ENCODE measurements at places on chromosomes 11 and 22.

DNA sequence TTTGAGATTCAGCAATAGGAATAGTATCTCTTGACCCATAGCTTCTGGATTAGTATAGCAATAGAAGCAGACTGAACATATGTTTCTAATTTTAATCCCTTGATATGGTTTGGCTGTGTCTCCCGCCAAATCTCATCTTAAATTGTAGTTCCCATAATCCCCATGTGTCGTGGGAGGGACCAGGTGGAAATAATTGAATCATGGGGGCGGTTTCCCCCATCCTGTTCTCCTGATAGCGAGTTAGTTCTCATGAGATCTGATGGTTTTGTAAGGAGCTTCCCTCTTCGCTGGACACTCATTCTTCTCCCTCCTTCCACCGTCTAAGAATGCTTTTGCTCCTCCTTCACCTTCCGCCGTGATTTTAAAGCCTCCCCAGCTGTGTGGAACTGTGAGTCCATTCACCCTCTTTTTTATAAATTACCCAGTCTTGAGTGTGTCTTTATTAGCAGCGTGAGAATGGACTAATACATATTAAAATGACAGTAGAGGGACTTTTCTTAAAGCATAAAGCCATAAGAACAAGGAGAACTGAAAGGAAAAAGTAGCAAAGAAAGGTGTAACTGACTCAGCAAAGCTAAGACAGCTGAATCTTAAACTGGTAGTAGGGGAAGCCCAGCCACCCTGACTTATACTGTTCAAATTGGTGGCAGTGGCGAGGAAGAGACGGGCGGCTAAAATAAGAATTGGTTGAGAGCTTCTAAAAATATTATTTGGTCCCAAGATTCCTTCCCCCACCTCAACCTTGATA lies 20.3 kb upstream of the SLN start:
- DNase-seq: no peak

DNA sequence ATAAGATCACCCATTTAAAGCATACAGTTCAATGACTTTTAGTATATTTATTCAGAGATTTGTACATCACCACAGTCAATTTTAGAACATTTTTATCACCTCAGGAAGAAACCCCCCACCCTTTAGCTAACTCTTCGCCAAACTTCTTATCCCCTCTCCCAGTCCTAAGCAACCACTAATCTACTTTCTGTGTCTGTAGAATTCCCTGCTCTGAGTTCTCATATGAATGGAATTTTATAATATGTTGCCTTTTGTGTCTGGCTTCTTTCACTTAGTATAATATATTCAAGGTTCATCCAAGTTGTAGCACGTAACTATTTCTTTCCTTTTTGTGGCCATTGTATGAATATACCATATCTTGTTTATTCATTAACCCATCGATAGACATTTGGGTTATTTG lies 3.6 kb downstream of the ANKRD13D start:
- no peak for DNase-seq

- peak; percentile 56 for DNase-seq
Observed at GRCh38 chr11:128463371-128463829, 124.0 kb downstream of the ETS1 start.

GRCh38 chr11:124831897-124832296 lies 31.7 kb upstream of the MSANTD2 start:
- no peak for DNase-seq

- DNase-seq: no peak
Observed at GRCh38 chr11:76455331-76455730, 10.5 kb downstream of the EMSY start.

GRCh38 chr11:101049123-101049522 lies 80.5 kb downstream of the PGR start:
- no peak for DNase-seq

GRCh38 chr11:113867843-113868503 lies 7.4 kb downstream of the USP28 start:
- DNase-seq: no peak

DNA sequence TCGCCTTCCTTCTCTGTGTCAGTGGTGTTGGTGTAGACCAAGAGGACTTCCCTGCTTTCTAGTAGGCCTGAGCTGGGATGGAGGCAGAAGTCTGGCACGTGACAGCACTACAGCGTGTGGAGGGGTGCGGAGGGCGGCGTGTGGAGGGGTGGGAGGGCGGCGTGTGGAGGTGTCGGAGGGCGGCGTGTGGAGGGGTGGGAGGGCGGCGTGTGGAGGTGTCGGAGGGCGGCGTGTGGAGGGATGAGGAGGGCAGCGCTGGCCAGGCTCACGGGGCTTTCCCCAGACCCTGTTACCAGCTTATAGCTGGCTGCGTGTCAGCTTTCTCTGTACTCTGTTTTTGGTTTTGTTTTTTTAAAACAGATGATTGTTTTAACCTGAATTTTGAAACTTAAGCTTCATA lies 45.7 kb upstream of the CTTN start:
- no peak for DNase-seq

DNA sequence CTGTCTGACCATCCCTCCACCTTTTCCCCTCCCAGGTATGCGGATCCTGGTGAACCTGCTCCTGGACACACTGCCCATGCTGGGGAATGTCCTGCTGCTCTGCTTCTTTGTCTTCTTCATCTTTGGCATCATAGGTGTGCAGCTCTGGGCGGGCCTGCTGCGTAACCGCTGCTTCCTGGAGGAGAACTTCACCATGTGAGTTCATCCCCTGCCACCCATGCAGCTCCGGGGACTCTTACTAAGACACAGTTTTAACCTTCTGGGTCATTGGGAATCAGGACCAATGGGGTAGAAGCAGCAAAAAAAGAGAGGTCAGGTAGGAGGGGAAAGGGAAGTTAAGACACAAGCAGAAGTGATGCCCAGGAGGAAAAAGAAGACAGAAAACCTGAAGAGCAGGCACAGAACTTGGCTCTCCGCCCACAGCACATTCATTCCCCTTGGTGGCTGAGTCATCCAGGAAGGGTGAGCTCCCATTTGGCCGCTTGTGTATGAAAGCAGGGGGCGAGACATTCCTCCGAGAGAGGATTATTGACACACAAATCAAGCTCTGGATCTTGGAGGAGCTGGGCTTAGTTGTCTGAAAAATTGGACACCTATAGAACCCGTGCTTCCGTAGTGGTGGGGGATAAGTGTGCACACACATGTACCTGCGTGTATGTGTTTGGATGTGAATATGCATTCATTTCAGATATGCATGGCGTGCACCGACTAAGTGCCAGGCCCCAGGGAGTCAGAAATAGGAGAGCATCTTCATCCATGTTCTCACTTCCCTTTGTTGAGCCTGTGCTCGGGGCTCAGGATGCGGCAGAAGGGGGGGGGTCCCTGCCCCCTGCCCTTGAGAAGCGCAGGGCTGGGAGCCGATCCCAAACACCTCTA lies 64.2 kb downstream of the CACNA1I start:
- DNase-seq: peak; percentile 67

GRCh38 chr11:67270256-67271204 lies 4.3 kb downstream of the GRK2 start:
- no peak for DNase-seq

- no peak for DNase-seq
Observed at GRCh38 chr11:69343401-69344321, 49.7 kb downstream of the MYEOV start.

DNA sequence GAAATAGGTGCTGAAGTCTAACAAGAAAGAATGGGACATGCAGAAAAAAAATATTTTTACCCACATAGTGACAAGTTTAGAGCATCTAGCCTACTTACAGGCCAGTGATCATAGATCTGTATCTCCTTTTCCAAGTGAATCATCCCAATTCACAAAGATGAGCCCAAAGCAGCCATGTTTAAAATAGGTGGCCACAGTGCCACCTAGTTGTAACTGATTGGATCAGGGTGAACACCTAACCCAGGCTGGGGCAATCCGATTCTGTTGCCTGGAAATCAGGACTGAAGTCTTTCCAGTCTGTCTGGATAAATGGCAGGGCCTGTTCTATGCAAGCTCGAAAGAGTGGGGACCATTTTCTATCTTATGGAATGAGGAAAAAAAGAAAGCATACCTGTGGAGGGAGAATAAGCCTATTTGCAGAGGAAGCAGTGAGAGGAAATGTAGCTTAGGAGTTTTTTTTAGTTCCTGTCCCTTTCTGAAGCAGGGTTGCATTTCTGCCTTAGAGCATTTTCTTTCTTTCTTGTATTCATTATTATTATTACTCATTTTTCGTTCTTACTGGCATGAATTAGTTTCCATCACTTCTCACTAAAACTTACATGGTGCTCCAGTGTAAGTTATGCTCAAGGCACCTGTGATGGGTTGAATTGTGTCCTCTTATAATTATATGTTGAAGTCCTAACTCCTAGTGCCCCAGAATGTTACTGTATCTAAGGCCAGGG lies 113.2 kb upstream of the RAG2 start:
- no peak for DNase-seq

DNA sequence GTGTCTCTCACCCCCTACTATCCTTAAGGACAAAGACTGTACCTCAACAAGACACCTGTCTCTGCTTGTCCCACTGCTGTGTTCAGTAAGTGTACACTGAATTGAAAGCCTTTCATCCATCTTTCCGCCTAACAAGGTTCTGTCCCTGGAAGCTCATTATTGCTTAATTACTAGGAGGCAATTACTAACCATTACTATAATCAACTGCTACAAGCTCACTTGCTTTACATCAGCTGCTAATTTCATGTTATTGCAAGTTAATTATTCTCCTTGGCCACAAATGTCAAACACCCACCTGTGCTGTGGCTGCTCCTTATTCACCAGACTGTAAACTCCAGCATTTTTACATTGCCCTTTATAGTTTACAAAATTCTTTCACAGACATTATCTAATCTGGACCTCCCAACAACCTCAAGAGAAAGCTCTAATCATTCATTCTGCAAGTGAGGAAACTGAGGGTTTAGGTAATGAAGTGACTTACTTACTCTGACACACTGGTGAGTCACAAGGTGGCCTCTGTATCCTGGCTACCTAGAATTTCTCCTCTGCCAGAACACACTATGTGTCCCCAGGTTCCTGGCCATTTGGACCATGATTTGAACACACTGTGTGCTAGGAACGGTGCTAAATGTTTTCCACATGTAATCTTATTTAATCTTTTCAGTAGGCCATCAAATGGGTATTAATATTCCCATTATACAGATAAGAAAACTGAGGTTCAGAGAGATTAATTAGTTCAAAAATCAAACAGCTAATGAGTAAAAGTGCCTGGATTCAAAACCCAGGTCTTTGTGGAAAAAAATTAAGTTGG lies 66.7 kb downstream of the RAB30 start:
- DNase-seq: no peak

- no peak for DNase-seq
Observed at GRCh38 chr11:94302776-94303175, 1.6 kb upstream of the IZUMO1R start.

- no peak for DNase-seq
Observed at GRCh38 chr22:35411102-35411501, 11.2 kb downstream of the MCM5 start.

DNA sequence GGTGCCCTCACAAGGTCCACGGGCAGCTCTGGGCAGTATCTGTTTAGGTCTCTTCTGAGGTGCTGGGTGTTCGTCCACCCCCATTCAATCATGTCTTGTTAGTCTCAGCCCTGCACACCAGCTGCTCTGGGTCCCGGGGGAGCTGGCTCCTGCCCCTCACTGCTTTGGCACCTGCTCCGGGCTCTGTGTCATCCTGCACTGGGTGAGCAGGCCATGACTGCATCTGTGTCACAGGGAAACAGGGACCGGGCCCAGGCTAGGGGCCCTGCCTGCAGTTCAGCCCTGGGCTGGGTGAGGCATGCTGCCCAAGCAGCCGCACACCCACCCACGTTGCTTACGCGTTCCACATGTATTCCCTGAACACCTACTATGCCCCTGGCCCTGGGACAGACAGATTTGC lies 43.9 kb downstream of the ELFN2 start:
- no peak for DNase-seq

GRCh38 chr22:19510919-19511341 lies 13.3 kb downstream of the CLDN5 start:
- no peak for DNase-seq

- peak; percentile 29 for DNase-seq
Observed at GRCh38 chr11:22787551-22788162, 41.9 kb downstream of the SVIP start.

- DNase-seq: no peak
Observed at GRCh38 chr11:13644997-13645687, 23.3 kb upstream of the FAR1 start.

DNA sequence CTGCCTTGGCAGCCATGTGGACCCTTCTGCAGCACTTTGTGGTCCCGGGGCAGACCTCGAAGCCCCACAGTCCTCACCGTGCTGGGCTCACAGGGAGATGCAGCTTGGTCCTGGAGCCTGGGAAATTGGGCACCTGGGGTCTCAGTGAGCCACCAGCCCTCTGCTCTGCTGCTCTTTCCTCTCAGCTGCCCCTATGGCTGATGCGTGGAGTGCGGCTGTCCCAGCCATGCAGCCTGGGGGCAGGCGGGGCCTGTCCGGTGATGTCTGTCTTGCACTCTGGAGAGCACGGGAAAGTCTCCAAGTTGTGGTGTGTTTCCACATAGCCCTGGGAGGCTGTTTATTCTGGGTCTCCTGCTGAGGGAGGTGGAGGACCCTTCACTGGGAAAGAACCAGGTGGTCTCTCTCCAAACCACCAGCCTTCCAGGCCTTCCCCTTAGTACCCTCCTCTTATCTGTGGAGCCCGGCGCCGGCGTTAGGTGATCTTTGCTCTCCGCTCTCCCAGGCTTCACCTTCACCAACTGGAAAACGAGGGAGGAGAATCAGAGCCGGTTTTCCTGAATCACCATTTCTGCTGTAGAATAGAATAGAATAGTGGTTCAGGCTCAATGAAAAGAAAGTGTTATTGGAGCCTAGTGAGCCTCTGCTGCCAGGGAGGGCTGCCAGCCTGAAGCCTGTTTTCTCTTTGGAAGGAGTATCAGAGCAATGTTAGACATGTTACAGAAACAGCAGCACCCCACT lies 41.2 kb upstream of the GRAMD4 start:
- DNase-seq: no peak

DNA sequence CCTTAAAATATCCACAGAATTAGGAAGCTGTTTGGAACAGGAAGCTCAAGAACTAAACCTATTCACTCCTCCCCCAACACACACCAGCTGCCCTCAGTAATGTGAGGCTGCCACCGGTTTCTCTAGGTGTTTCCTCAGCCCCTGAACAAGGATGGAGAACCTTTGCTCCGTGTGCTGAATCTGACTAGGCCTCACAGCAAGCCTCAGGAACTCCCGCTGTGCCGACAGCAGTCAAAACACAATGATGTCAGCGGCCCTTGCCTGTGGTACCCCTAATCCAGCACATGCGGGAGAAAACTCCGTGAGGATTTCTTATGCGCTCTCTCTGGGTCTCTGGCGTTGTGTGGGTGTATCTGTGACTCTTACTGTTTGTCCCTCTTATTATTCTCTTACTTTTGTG lies 153.3 kb downstream of the EFCAB6 start:
- DNase-seq: no peak

- DNase-seq: no peak
Observed at GRCh38 chr22:36528341-36528740, 625 bp downstream of the EIF3D start.

DNA sequence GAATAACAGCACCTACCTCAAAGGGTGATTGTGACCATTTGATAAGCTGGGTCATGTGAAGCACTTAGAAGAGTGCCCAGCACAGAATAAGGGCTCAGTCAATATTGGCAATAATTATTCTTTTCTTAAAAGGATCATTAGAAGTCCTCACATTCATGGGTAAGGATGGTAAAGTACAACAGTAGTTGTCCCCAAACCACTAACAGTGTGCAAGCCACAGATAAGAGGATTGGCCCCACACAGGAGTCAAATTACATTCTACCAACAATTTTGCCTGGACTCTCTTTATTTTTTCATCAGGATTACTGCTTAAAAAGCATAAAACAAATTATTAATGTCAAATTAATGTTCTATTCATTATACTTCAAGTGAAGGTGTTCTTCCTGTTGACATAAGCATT lies 271.5 kb upstream of the PDGFD start:
- no peak for DNase-seq

GRCh38 chr11:119723243-119723951 lies 5.6 kb downstream of the NECTIN1 start:
- no peak for DNase-seq

Measured in fibroblast of the conjunctiva (primary cell).